WTC11 (cell line): ENCODE measurements at places on chromosomes 1 and 21.

DNA sequence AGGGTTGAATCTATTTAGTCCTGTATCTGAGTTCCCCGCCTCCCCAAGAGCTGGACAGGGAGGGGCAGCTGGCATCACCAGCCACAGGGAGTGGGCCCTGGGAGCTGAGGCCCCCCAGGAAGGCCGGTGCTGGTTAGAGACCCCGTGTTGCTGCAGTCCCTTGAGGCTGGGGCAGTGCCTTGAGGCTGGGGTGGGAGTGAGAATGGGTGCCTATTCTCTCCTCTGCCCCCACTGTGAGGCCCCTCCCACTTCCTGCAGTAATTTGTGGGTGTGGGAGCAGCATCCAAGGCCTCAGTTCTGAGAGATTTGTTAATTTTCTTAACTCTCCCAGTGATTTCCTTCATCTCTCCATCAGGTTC lies 2.5 kb upstream of the TRAPPC3 start:
- no peak for DNase-seq

GRCh38 chr1:14363707-14364413 lies 234.6 kb upstream of the KAZN start:
- DNase-seq: no peak

DNA sequence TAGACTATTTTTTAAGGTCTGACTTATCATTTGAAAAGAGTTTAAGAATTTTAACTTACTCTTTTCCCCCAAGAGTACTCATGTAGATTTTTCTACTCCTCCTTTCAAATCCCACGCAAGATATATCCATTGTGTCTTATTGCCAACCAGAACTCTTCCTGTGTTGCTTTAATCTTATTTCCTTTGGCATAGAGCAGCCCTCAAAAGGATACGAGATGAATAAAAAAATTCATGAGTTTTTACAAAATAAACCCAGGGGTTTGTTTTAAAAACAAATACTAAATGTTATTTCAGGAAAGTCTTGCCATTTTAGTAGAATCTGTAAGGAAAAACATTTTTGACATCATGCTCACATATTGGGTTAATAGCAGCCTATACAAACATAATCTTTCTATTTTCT lies 543.2 kb upstream of the CXADR start:
- DNase-seq: no peak

DNA sequence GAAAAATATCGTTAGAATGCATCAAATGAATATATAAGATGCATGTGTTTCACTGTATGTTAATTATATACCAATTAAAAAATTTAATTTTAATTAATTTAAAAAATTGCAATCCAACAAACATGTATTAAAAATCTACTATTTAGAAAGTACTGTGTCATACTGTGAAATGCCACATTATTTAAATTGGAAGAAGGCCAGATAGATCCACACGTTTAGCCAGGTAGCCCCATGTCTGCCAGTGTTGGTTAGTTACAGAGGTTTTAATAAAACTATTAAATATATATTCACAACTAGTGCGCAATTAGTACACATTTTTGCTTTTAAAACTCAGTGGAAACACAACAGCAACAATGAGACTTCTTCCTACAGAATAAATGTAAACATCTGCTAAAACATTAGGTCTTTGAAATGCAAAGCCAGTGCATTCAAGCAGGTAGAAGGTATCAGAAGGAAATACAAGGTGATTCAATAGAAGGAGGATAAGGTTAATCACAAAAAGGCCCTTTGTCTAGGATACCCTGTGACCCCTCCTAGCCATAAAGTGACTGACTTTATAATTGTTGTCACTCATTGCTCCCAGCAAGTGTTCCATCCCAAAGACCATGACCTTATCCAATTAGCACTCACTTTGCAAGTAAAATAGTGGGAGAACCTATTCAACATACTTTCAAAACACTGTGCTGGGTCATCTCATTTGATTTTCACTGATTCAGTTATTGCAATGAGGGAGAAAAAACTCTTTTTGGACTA lies 211.5 kb downstream of the TTLL7 start:
- no peak for DNase-seq

- DNase-seq: no peak
Observed at GRCh38 chr1:212504171-212504803, 71.6 kb downstream of the NENF start.

DNA sequence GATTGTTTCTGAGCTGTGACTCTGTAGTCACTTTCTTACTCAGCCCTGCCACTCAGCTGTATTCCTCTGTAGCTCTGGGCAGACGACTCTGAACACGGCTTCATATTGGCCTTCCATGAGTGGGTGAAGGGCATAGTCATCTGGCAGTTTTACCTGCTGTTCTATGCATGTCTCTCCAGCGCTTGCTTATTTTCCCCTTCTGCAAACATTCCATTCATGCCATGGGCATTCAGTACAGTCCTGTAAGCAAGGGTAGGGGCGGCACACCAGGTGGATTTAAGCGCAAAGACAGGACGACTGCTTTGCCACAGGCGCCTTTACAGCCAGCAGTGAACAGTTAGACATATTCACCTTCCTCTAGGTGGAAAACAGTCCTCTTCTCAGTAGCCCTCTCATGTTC lies 4.4 kb upstream of the WDR26 start:
- DNase-seq: no peak

GRCh38 chr1:221845650-221846371 lies 103.9 kb upstream of the DUSP10 start:
- no peak for DNase-seq

DNA sequence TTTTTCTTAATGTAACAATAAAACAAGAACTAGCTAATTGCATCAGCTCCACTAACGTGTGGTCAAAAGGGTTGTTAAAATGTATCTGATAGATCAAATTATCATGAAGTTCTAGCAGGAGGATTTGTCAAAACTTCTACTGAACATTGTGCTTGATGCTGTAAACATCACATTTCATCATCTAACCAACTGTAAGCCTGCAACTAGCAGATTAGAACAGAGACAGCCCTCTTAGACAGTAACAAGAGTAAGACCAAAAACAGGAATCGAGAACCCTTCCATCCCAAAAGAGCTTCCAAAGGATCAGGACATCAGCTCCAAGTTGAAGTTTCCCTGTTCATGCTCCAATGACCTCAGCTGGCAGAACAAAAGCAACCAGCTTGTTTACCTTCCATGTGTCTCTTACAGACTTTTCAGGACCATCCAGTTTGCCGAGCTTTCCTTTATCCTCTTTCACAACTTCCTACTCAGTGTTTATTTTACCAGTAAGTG lies 44.6 kb downstream of the NIBAN1 start:
- DNase-seq: no peak

GRCh38 chr1:18358600-18358999 lies 122.1 kb upstream of the KLHDC7A start:
- no peak for DNase-seq

GRCh38 chr1:175543447-175543846 lies 199.9 kb downstream of the TNR start:
- DNase-seq: no peak

GRCh38 chr1:181391301-181391900 lies 91.9 kb upstream of the CACNA1E start:
- peak; percentile 39 for DNase-seq

DNA sequence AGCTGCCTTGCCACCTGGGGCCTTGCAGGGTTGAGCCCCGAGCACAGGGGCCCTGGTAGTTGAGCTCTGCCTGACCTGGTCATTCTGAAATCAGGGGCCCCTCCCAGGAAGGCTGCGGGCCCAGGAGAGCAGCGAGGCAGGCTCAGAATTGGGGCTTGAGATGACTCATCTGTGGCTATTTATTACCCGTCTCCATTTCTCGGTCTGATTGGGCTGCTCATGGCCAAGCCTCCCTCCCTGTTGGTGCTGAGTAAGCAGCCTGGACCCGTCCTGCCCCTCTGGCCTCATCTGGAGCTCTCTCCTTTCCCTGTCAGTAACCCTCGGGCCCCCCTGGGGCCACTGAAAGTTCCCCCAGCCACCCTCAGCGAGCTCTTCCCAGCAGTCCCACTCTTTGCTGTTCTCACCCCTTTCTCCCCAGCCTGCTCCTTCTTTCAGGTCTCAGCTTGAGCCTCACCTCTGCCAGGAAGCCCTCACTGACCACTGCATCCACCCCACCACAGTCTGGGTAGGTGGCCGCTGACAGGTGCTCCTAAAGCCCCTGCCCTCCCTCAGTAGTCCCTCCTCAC lies 11.0 kb upstream of the TNFRSF8 start:
- no peak for DNase-seq

GRCh38 chr1:178953034-178953433 lies 72.7 kb upstream of the FAM20B start:
- DNase-seq: no peak

- no peak for DNase-seq
Observed at GRCh38 chr1:162023181-162023546, 505 bp downstream of the OLFML2B start.

- DNase-seq: no peak
Observed at GRCh38 chr1:84581648-84582047, 7.4 kb upstream of the CTBS start.

DNA sequence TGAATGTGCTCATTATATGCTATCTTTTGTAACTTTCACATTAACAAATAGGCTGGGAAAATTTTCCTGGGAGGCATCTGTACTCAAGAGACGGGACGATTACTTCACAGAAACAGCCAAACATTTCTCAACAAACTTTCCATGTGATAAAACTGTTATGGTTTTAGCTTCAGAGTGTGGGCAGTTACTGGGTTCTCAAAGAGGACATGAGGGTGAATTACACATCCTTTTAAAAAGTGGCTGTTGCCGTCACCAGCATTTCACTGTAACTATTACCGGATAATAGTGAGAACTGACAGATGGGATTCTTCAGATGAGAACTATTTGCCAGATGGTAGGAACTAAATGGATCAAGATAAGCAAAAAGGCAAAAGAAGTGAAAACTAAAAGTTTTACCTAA lies 109.1 kb downstream of the APP start:
- no peak for DNase-seq

DNA sequence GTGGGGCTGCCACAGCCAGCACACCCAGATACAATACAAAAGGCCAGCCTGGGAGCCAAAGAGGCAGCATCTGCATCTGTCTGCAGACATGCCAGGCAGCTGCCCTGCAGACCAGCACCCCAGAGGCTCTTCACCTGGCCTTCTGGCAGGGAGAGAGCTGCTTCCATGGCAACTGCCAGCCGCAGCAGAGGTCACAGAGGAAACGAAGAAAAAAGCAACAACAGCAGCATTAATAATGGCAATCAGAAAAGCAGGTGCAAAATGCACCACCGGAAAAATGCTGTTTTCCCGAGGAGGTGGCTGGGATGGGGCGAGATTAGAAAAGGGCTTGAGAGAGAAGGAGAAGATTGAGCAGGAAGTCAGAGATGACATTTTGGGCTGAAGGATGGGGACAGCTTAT lies 309.5 kb downstream of the PCP4 start:
- no peak for DNase-seq

GRCh38 chr1:237681210-237681609 lies 209.5 kb downstream of the ZP4 start:
- DNase-seq: no peak

GRCh38 chr1:226653311-226653921 lies 85.7 kb downstream of the ITPKB start:
- DNase-seq: no peak

DNA sequence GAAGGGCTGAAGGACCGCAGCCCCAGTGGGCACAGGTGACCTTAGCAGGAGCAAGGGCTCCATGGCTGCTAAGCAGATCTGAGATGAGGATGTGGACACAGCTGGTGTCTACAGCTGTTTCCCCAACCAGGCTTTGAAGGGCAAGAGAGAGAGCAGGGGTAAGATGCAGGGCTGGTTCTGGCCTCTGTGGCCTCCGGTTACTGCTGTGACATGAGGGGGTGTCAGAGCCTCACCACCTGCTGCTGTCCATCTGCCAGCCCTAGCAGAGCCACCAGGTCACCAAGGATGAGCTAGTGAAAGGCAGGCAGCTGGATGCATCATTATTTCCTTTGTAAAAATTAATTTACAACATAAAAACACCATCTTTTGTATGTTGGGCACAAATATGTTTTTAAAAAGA lies 33.4 kb downstream of the OBSCN start:
- DNase-seq: no peak

DNA sequence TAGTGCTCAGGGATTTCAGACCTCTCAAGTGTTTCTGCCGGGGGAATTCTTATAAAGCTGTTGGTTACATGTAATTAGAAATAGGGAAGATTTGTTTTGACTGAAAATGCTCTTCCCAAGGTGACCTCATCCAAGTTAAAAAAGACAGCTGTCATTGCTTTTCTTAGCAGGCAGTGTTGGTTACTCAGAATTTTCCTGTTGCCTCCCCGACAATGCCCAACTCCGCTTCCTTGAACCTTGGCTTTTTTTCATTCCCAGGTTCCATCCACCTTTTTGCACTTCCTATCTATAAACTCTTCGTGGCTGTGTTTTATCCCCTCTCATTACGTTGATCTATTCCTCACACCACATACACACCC lies 825 bp upstream of the DPH5 start:
- DNase-seq: no peak

DNA sequence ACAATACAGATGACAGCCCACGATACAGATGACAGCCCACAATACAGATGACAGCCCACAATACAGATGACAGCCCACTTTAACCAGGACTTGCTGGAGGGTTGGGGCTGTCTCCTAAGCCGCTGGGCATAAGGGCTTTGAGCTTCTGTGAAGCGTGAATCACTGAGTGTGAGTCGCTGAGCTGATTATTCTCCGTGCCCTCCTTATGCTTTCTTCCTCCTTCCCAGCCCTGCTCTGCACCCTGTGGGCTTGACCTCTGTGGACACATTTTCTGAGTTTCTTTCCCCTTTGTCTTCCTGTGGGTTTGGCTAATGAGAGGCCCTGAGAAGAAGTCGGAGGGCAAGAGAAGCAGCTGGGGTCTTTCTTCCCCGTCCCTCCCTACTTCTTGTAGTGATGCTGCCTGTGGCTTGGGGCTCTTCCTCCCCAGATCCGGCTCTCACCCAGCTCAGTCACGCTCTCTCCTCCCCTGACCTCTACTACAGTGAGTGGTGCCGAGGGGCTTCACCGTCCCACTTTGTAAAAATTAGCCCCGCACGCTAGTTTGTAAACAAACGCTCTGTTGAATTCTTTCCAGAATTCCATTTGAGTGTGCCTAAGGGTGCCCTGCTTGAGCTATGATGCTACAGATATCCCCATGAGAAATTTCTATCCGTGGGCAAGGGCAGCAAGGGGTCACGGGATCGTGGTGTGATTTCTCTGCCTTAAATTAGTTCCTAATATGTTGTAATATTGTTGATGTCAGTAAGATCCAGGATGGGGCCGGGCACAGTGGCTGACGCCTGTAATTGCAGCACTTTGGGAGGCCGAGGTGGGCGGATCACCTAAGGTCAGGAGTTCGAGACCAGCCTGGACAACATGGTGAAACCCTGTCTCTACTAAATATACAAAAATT lies 46.4 kb upstream of the SOD1 start:
- no peak for DNase-seq

DNA sequence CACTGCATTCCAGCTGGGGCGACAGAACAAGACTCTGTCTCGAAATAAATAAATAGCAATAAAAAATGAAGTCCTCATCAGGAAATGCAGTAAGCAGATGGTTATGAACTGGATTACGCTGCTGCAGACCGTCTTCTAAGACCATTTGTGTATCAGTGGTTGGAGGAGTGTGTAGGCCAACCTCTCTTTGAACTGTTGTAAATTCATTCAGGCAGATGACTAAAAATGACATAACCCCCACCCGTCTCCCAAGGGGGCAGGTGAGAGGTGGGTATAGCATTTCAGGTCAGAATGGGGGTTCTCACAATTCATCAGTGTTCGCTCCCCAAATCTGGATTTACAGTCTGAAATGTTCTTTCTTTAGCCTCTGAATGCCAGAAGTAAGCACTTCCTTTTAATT lies 177.3 kb downstream of the KIF26B start:
- DNase-seq: no peak

GRCh38 chr1:183996040-183996384 lies 41.5 kb downstream of the COLGALT2 start:
- no peak for DNase-seq
